Suppressor macrophage treated with lipopolysaccharide for 4 hours (primary cell): ENCODE measurements at places on chromosomes 1 and 21.

DNA sequence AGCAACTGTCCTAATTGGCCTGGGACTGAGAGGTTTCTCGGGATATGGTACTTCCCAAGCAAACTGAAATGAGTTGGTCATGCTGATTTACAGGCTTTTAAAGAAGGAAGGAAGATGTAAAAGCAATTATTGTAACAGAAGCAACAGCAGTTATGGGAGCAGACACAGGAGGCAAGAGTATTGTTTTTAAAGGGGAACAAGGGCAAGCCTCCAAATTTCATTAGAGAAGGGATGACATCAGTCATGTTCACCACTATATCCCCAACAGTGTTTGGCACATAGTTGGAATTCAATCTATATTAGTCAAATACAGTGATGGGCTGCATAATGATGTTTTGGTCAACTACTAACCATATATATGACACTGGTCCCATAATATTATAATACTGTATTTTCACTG is 46.0 kb upstream of the JUN start:
- no peak for DNase-seq

DNA sequence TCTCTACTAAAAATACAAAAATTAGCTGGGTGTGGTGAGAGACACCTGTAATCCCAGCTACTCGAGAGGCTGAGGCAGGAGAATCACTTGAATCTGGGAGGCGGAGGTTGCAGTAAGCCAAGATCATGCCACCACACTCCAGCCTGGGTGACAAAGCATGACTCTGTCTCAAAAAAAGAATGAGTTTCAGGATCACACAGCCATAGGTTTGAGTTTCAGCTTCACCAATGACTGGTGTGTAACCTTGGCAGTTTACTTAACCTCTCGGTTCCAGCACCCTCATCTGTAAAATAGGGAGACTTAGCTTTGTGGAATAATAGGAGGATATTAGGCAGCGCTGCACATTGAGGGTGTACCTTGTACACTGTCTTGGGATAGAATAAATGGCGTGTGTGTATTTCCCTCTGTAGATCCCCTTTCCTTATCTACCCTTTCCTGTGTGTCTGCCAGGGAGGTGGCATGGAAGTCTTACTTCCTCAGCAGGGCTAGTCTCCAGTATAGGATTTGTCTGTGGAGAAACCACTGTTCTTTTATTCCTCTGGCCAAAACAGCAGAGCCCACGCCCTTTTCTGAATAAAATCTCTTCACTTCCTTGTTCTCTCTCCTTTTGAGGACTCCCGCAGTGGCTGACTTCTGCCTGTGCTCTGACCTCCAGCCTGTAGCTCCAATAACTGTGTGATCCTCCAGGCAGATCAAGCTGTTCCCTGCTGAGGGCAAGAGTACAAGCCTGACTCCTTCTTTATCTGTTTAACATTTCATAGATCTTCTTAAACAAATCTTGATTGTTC is 90.4 kb downstream of the HHAT start:
- DNase-seq, result no peak

- DNase-seq, result no peak
These were observed 29.4 kb upstream of the CSF3R start for GRCh38 chr1:36511804-36512798.

DNA sequence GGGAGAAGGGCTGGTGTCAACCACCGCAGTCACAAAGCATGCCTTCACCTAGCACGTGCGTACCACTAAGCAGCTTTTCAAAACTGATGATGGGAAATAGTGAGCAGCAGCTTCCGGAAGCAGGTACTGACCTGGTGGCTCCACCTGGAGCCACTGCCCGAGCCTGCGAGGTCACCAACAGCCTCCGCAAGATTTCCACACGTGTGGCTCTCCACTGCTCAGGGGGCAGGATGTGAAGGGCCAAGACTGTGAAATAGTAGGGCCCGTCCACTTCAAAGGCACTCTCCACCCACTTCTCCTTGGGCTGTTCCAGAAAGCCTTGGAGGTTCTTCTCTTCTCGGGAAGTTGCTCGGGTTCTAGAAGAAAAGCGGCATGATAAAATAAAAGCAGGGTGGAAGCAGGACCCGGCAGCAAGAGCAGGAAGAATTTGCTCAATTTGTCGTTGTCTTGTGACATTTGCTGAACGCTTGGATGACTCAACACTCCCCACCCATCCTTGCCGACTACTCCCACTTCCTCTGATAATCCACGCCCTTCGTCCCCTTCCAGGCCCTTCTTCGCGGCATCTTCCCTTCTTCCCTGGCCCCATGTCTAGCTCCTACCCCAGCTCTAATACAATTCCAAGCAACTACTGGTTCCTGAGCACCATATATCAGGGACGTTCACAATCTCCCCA is 124.9 kb upstream of the IFFO2 start:
- peak; percentile 86 for DNase-seq

- DNase-seq, result no peak
These were observed 8.0 kb downstream of the JMJD4 start for GRCh38 chr1:227726924-227727599.

DNA sequence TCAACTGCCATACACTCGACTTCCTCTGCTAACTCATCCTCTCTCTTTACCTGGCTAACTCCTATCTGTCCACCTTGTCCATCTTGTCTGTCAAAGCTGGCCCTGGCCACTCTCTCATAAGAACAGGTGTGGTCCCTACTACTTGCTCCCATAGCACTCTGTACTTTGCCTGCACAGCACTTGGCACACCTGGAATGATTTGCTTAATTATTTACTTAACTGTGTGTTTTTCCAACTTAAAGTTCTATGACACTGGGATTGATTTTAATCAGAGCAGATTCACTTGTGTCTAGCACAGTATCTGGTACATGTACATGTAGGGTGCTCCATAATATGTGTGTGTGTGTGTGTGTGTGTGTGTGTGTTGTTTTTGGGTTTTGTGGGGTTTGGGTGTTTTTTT is 111.6 kb downstream of the ZNF281 start:
- DNase-seq, result no peak

DNA sequence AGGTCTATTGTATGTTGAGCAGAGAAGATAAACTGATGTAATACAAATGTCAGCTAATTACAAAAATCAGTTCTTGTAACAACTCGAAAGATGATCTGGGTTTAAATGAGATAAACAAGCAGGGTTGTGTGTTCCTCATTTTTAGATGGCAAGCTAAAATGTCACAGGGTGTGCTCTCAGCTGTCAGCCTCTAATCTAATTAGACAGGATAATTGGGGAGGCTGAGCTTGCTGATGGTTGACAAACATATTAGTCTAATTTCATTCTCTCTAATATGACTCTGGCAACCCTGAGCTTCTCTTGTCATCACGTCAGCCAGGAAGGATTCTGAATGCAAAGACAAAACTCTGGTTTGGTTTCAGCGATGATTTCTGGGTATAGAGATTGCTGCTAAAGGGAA is 335.3 kb upstream of the KAZN start:
- DNase-seq, result no peak

- peak; percentile 75 for DNase-seq
These were observed 36.7 kb downstream of the CAPN2 start for GRCh38 chr1:223748773-223749733.

DNA sequence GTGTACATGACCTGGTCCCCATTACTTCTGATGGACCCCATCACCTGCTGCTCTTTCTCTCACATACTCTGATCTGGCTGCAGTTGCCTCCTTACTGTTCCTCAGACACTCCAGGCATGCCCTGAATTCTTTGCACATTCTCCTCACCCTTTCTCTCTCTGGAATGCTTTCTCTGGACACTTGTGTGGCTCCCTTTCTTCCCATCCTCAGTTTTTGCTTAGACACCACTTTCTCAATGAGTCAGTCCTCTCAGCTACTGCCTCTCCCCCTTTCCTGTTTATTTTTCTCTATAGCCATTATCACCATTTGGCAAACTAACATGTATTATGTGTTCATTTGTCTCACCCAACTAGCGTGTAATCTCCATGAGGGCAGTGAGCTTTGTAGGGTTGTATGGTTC is 28.1 kb downstream of the PLXNA2 start:
- DNase-seq, result no peak

DNA sequence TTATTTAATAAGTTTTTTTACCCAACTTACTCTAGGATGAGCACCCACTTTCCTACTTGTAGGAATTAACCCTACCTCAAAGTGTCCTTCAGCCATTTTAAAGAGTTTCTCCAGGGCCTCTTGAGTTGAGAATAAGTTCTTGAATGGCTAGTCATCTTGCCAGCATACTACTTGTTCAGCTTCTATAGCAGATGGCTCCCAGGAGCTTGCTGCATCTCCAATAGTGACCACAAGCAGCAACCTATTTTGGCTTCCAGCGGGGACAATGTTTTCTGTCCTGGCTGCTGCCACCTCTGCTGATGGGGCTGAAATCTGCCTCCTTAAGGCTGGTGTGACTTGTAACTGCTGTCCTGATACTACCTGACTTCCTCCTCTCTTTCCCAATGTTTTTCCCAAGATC is 20.8 kb upstream of the PIK3R3 start:
- DNase-seq, result no peak

DNA sequence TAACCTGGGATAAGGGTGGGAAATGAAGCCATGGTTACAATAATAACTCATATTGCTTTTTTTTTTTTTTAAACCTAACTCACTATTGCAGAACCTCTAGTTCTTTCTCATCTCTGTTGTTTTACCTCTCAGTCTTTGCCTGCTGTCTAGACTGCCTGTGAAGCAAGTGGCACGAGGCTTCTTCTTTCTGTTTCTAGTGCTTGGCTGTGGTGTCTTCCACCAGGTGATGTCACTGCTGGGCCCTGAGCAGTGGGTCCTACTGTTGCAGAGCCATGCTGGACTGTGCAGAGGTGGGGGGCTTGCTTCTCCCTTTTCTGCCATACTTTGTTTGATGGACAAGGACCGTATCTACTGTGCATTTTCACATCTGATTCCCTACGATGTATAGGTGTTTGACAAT is 51.7 kb downstream of the ZNF326 start:
- DNase-seq, result peak; percentile 21

DNA sequence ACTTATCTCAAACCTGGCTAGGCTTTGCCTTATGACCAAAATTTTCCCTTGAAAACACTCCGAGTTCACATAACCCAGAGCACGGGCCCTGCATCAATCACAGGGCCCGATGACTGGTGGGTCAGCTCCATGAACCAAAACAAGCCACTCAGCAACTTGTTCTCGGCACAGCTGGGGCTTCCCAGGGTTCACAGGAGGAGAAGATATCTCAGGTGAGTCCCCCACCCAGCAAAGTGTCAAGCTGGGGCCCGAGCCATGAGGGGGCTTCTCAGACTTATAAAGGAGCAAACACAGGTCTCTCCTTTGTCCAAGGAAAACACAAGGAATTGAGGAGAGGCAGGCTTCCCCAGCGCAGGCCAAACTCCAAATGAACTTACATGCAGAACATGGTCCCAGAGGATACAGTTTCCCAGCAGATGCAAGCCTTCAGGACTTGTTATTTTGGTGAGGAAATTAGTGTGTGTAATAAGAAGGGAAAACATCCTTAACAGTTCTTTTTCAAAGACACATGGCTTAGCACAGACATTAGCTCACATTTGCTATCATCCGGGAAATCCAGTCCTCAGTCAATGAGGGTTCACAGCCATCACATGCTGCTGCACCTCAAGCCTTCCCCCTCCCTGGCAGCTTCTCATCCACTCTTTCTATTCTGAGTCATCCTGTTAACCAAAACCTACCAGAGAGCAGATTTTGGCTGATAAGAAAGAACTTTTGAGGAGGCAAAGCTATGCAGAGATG is 98.1 kb upstream of the NFIA start:
- no peak for DNase-seq

DNA sequence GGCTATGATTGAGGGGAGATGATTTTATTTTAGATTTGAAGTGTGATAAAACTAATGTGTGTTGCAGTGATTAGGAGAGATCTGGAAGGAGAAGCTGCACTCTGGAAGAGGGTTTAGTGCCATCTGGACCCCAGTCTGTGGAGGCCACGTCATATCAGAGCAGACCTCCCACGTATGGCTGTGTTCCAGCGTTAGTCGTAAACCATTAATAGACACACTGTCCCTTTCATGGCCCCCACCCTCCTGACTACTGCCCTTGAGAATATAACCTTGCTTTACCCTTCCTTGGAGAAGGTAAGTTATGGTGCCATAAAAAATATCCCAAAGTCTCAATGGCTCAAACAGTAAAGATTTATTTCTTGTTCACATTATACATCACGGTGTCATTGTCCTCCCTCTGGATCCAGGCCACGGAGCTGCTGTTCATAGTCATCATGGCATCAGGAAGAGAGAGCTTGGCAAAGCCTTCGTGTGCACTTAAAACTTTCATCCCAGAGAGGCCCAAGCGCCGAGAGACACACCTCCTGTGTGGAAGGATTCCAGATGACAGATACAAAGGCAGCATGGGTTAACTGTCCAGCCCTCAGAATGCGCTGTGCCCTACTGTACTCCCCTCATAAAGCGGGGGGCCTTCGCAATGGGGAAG is 33.2 kb downstream of the RHOU start:
- no peak for DNase-seq
